ENCODE measurements at places on chromosomes 11 and 22.

DNA sequence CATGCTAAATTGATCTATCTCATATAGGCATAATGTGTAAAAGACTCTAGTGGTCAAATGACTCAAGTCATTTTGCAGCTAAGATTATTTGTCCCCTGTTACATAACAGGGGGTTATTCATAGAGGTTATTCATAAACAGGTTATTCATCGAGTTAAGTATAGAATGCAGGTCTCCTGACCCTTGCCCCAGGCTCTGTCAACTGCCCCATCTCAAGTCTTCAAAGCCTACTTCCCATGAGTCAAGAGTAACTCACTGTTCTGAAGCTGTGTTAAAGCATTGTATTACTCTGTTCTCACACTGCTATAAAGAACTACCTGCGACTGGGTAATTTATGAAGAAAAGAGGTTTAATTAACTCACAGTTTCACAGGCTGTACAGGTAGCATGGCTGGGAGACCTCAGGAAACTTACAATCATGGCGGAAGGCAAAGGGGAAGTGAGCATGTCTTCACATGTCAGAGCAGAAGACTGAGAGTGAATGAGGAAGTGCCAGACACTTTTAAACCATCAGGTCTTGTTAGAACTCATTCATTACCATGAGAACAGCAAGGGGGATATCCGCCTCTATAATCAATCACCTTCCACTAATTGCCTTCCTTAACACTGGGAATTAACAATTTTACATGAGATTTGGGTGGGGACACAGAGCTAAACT is 226.2 kb upstream of the BLID start:
- no peak for DNase-seq

DNA sequence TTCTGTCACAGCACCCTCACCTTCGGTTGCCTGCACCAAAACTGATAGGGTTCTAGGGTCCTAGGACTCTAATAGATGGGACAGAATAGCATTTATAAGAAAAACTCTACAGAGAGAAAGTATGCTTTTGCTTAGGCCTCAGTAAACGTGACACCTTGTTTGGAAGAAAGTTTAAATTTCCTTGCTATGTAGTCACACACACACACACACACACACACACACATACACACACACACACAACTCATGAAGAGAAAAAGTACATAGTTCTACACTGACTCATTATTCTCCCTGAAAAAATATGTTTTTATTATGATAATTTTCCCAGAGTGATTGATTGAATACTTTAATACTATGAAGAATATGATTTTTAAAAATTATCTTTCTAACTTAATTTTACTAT is 220.8 kb upstream of the SNX19 start:
- DNase-seq: no peak

DNA sequence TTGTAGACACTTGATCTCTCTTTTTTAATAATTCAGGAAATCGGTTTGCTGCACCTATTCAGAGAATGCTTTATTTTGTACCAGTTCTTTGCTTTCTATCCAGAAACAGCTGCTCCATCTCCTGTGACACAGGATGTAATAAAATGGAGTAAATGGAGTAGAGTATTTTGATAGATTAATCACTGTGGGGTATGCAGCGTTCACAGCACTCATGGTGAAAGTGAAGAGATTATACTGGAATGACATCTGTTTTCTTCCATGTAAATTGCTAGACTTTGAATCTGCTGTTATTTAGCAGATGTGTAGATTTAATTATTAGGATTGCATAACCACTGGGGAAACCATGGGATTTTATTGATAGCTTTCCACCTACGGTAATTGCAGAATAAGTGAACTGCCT is 227.3 kb upstream of the ARHGAP42 start:
- DNase-seq: no peak

DNA sequence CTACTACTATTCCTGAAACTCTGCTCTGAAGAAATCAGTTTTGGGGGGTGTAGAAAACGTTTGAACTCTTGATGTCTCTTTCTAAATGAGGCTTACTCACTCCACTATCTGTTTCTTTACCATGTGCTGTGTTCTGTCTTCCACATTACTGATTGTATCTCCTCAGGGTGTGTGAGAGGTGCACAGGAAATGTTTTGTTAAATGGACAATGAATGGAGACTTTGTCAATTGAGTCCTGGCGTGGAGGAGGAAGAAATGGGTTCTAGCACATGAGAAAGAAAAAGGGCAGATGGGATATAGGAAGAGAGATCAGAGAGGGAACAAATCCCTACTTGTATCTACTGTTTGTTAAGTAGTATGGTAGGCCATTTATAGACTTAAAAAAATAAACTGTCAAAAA is 577.1 kb upstream of the CCDC90B start:
- no peak for DNase-seq

DNA sequence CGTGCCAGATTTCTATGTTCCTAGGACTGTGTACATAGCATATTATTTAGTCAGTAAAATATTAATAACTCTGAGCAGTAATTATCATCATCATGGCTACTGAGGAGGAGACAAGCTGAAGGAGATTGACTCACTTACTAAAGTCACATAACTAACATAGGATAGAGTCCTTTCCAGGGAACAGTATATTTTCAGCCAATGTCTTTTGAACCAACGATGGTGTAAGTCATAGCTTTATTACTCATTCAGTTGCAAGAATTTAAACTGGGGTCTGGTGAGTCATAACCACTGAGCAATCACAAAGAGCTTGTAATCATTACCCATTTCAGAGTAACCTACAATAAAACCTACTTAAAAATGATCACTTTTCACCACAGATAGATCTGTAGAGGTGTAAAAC is 1564.8 kb upstream of the TENM4 start:
- DNase-seq: no peak

GRCh38 chr22:28188178-28188879 is 269.3 kb upstream of the PITPNB start:
- no peak for DNase-seq

DNA sequence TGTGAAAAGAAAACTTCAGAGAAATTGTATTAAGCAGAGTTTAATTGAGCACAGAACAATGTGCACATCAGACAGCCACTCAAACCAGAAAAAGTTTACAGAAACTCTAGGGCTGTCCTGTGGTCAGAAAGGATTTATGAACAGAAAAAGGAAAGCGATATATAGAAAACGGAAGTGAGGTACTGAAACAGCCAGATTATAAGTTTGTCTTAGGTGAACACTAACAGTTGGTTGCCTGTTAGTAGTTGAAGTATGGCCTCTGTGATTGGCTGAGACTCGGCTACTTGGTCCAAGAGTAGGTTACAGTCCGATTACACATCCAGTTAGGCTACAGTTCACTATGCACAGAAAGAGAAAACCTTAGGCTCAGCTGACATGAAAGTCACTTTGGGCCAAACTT is 1232.5 kb upstream of the RAG2 start:
- no peak for DNase-seq

GRCh38 chr11:90204832-90205646 is 17.8 kb downstream of the CHORDC1 start:
- no peak for DNase-seq

DNA sequence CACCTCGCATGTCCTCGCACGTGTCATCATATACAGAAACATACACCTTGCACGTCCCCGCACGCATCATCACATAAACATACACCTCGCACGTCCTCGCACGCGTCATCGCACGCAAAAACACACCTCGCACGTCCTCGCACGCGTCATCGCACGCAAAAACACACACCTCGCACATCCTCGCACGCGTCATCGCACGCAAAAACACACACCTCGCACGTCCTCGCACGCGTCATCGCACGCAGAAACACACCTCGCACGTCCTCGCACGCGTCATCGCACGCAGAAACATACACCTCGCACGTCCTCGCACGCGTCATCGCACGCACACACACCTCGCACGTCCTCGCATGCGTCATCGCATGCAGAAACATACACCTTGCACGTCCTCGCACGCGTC is 16.7 kb downstream of the IGSF9B start:
- no peak for DNase-seq

DNA sequence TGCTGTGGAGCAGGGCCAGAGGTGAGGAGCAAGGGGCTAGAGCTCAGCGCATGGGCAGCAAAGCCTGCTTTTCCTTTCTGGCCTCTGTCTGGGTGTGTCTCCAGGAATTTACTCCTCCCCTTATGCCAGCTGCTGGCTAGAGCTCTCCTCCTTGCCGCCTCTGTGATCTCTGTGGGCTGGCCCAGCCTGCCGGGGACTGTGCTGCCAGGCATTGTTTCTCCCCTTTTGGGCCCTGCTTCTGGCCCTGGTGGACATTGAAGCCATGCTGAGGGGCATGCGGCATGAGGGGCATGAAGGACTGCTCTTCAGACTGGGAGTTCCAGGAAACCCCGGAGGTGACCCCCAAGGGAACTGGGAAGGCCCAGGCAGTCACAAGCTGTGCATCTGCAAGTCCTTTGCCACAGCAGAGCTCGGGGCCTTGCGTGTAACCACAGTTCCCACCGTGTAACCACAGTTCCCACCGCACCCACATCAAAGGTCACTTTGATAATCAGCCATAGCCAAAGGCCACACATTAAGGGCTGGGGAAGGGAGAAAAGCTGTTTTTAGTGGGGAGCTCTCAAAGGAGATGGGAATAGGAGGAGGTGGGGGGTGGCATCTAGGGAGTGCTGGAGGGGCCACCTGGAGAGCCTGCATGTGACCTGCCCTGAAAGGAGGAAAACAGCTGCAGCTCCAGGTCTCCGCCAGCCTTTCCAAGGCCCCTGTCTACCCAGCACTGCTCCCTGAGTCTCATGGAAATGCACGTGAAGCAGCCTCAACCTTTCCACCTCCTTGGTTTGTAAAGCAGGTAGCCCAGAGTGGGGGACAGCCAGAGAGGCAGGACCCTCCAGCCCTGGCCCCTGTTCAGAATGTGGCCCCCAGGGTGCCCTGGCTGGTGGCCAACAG is 62.3 kb downstream of the PPFIBP2 start:
- peak; percentile 66 for DNase-seq

DNA sequence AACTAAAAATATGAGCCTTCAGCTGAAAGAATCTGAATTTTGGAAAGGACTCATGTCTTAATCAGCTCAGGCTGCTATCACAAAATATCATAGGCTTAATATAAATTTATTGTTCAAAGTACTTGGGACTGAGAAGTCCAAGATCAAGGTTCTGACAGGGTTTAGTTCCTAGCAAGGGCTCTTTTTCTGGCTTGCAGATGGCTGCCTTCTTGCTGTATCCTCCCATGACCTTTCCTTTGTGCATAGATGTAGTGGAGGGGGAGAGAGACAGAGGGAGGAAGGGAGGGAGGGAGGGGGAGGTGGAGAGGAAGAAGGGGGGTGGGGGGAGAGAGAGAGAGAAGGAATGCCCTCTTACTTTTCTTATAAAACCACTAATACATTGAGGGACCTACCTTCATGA is 306.8 kb upstream of the DDI1 start:
- no peak for DNase-seq

DNA sequence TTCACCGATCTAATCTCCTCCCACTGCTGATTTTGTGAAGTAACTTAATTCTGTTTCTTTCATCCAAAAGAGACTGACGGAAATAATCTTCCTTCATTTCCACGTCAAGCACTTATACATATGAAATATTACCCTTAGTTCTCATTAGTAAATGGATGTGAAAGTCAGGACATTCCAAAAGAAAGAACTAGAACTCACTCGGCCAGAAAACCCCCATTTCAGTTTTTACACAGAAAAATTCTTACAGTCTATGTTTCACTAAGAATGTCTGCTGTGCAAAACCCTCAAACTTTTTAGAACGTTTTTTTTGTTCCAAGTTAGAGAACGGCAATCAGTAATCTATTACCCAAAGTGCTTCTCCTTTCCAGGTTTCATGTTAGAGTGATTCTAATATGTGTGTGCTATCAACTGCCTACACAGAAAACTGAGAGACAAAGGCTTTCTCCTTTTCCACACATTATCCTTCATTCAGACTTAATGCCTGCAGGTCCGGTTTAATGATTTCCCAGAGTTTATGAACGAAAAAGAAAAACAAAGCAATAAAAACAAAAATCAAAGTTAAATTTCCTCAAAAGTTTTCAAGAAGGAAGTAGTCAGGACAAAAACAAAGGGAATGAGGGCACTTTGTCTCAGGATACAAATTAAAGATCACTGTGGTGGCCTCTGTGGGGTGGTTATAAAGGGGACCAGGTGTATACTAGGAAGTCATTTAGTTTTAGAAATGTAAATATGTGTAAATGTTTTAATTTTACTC is 11.3 kb upstream of the SESN3 start:
- no peak for DNase-seq

DNA sequence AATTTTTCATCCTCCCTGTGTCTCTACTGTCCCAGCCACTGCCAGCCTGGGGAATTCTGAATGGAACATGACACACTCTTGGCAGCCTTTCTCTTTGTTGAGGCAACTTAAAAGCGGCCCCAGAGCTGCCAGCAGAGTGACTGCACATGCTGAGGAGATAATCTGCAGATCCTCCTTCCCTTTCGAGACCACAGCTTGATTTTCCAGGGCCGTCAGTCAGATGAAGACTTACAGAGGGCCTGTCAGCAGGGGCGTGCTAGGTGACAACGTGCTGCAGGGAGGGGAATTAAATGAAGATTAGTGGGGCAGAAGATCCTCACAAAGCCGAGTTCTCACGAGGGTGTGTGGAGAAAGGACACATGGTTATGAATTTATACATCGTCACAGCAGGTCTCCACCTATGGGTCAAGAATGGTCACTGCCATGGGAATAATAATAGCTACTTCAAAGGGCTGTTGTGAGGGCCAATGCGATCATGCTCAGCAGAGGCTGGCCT is 193.5 kb upstream of the PITPNB start:
- DNase-seq: no peak
